Endodermal cell (in vitro differentiated cells): ENCODE measurements at places on chromosomes 3 and 15. TPM values are rescaled to one million over a fixed set of nuclear protein-coding genes. Genes with fewer than 3 reads are reported as not detected.

GPX1 gene
- 153 to 178 TPM (median 172 TPM) in 3 replicates for total RNA-seq

CLRN1 gene
- not detected in 2 replicates for total RNA-seq

SERINC4 gene
- 0.16 and 0.18 TPM in 2 replicates for total RNA-seq

DNA sequence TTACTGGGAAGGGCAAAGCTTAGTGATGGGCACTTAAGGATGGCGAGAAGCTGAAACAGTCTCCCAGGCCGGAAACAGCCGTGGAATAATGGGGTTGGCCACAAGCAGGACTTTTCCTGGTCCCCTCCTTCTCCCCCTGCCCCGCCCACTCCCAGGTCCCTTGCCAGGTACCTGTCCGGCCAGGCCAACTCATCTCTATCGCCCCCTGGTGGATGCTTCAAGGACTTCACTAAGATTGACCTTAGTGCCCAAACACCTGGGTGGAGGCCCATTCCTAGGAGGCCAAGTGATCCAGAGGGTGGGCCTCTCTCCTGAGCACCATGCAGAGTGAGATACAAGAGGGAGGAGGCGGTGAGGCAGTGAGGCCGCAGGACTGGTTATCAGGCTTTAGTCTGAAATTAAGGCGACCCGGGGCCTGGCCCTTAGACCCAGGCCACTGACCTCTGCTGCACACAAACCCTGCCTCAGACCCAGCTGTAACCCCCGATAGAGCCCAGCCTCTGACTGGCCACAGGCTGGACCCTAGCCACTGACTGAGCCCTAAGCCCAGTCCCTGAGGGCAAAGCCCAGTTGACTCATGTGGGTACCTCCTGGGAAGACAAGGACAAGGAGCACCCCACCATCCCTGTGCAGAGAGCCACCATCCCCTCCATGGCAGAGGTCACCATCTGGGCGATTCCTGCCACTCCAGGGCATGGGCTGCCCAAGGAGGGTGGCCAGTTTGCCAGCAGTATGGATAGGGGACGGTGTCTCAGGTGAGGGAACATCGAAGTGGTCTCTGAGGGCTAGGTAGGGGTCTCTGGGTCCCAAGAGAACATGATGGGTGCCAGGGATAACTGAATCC, 37.6 kb downstream of the VIPR1 start:
- no peaks in the 10 kb centered on the region for H3K4me1 ChIP-seq
- DNase-seq: peak; percentile 96
- H3K4me3 ChIP-seq: no peak overlapping the region
- no peak overlapping the region for H3K27ac ChIP-seq

- H3K27ac ChIP-seq: no peak overlapping the region
- no peaks in the 10 kb centered on the region for H3K4me1 ChIP-seq
- H3K27me3 ChIP-seq: peaks cover 16% of the 10 kb centered on the region
These were observed 27.8 kb downstream of the DRD3 start for GRCh38 chr3:114151091-114151490.

DNA sequence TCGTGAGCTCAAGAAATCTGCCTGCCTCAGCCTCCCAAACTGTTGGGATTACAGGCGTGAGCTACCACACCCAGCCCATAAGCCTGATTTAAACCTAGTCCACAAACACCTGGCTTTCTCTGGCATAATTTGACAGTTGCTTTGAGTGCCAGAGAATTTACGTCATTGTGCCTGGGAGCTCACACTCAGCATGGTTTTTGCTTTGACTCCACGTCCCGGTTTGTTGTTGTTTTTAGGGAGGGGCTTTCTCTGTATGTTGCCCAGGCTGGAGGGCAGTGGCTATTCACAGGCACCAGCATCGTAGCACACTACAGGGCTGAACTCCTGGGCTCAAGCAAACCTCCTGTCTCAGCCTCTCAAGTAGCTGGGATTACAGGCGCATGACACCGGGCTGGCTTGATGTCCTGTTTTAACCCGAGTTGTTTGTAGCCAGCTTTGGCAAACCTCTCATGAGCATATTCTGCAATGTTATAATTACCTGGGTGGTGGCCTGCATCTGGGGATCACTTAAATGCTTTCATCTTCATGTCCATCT, 32.7 kb downstream of the CEMIP start:
- no peak overlapping the region for H3K27ac ChIP-seq
- no peak overlapping the region for H3K4me3 ChIP-seq
- no peak for DNase-seq

DNA sequence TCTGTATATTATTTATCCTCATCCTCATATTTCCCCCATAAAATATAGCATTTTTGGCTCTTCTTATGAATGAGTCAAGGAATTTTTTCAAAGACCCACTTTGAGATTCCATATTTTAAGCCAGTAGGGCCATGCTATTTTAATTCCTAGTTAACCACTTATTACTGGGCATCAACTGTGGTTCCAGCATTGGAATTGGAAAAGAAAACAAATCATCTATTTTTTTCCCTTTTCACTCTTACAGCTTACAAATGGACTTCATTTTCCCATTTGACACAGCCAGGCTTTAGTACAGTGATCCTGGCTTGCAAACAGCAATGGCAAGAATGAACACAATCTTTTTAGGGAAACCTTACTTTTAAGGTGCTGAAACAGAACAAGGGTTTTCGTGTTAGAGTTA, 19.4 kb upstream of the PLCL2 start:
- no peaks in the 10 kb centered on the region for H3K36me3 ChIP-seq
- H3K27ac ChIP-seq: no peak overlapping the region
- no peak for DNase-seq
- H3K27me3 ChIP-seq: no peaks in the 10 kb centered on the region
- H3K4me1 ChIP-seq: no peaks in the 10 kb centered on the region
